Stimulated activated CD8-positive, alpha-beta memory T cell treated with anti-CD3 and anti-CD28 coated beads, Interleukin-7, amount 100 ng/mL, for 1 hour (primary cell): ENCODE measurements at places on chromosomes 7 and 10.

- no peak for DNase-seq
Observed at GRCh38 chr10:97724341-97724941, 10.9 kb downstream of the MARVELD1 start.

DNA sequence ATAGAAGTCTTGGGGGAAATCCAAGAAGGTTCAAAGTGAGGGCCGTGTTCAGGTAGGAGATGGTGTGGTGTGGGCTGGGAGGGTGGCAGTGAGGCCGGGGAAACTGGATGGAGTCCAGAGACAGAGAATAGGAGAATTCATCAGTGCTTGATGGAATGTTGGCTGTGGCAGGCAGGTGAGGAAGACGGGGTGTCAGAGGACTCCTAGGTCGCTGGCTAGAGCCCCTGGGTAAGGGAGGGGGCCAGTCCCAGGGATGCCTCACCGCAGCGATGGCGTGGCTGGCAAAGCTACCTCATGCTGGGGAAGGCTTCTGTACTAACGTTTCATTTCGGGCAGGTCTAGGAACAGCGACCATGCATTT is 373.0 kb downstream of the RPS24 start:
- DNase-seq, result no peak

GRCh38 chr7:127221731-127222130 is 31.0 kb downstream of the GRM8 start:
- no peak for DNase-seq

- no peak for DNase-seq
Observed at GRCh38 chr10:86267286-86268195, 99.1 kb downstream of the GRID1 start.

GRCh38 chr7:84792231-84792893 is 394.5 kb downstream of the SEMA3D start:
- DNase-seq, result no peak

GRCh38 chr10:62844280-62845011 is 28.3 kb upstream of the EGR2 start:
- DNase-seq, result no peak
